ENCODE measurements at places on chromosomes 7 and 10.
A peak's percentile ranks its signal among the peaks of the same experiment; 100 is the strongest.

GRCh38 chr7:150980663-150981062 lies 2.5 kb upstream of the KCNH2 start:
- DNase-seq = no peak

GRCh38 chr7:17234030-17234397 lies 64.4 kb upstream of the AHR start:
- DNase-seq = peak; percentile 11

DNA sequence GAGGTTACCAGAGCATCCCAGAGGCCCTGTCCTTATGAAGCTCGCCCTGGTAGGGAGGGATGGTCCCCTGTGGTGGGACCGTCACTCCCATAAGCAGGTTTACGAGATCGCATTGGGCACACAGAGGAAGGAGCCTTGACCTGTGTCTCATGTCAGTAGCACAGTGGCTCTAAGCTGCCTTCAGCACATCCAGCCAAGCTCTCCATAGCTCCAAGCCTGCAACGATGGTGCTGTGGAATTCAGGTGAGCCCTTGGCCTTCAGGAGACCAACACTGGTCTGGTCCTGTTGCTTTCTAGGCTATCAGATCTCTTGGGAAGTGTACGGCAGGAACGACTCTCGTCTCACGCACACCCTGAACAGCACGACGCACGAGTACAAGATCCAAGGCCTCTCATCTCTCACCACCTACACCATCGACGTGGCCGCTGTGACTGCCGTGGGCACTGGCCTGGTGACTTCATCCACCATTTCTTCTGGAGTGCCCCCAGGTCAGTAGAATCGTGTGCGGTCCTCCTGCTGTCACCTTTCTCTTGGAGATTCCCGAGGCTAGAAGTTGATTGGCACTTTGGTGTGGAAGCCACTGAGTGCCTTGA lies 605.3 kb upstream of the FOXK1 start:
- DNase-seq = no peak

DNA sequence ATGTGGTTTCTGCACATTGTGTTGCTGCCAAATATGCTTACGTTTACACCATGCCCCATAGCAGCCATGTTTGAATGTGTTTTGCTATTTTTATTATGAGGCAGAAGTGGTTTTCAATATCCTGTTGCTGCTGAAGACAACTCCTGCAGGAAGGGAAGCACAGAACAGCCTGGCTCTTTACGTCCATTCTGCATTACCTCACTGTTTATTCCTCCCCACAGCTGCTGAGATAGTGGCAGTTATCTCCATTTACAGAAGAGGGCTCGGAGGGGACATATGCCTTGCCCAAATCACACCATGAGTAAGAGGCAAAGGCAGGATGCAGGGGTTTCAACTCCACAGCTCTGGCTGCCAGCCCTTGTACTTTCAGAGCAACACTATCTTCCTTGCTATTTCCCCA lies 35.3 kb downstream of the PLPP4 start:
- no peak for DNase-seq

DNA sequence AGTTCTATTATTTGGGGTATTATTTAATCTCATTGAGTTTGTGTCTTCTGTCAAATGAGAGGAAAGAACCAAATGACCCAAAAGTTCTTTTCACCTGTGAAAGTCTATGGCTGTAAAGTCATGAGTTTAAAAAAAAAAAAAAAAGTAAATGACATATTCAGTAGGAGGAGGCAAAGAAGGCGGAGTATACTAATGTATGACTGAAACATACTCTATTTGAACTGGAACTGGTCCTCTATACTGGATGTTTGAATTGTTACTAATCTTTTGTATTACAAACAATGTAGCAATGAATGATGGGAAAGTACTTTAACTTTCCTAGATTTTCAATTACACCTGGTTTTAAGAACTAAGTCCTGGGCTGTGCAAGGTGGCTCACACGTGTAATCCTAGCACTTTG lies 24.9 kb upstream of the GSAP start:
- DNase-seq = no peak

Data from activated T-cell treated with anti-CD3 and anti-CD28 coated beads for 24 hours (primary cell).